ENCODE measurements at places on chromosomes 2 and 18. TPM values are rescaled to one million over a fixed set of nuclear protein-coding genes. Genes with fewer than 3 reads are reported as not detected.

The MC2R gene
- total RNA-seq: not detected

The HOXD1 gene
- total RNA-seq: 1.9 TPM

The ADRA2B gene
- total RNA-seq: 3.2 TPM

The LHCGR gene
- total RNA-seq: 12.4 TPM

The MTCL1 gene
- total RNA-seq: 14.6 TPM

The GALNT5 gene
- total RNA-seq: 0.80 TPM
